ENCODE measurements at places on chromosomes 5 and 9. TPM values are rescaled to one million over a fixed set of nuclear protein-coding genes. Genes with fewer than 3 reads are reported as not detected.

DNA sequence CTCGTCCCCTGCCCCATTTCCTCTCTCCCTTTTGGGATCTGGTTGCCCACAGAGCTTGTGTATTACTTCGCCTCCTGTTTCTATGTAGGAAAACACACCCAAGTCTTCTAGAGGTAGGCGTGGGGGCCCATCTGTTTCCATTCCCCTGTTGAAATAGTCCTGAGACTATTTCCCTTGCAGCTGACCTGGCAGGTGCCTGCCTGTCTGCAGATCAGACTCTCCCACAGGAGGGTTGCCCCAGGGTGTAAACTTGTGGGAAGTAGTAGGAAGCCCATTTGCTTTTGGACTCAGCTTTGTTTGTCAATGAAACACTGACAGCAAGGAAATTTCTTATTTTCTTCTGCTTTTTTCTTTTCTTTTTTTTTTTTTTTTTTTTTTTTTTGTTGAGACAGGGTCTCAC lies 16.3 kb upstream of the GARNL3 start:
- no peak for DNase-seq

DNA sequence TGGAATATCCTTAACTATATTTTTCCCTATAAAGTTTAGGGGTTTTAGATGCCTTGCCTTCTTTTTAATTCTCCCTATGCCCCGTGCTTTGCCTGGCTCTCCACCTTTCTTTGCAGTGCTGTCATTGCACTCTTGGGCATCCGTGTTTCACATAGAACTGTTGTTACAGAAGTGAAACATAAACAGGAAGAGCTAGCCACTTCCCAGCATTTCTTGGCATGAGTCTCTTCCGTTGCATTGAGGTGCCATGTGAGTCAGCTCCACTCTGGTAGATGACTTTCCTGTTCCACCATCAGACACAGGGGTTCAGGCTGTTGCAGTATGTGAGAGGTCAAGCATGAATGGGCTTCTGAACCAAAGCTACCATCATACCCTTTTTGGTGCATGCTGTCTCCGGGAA lies 73.4 kb downstream of the ANGPTL2 start:
- peak; percentile 67 for DNase-seq

GRCh38 chr9:133682818-133683585 lies 46.8 kb downstream of the DBH start:
- DNase-seq = no peak

The GABRA1 gene
- total RNA-seq = 0.77 TPM

GRCh38 chr9:137240318-137240840 lies 708 bp upstream of the TUBB4B start:
- peak; percentile 54 for DNase-seq

- no peak for DNase-seq
Observed at GRCh38 chr5:124089578-124089977, 577.6 kb downstream of the CSNK1G3 start.

The TOPORS gene
- total RNA-seq = 18.2 TPM

The CMBL gene
- total RNA-seq = 11.2 TPM

DNA sequence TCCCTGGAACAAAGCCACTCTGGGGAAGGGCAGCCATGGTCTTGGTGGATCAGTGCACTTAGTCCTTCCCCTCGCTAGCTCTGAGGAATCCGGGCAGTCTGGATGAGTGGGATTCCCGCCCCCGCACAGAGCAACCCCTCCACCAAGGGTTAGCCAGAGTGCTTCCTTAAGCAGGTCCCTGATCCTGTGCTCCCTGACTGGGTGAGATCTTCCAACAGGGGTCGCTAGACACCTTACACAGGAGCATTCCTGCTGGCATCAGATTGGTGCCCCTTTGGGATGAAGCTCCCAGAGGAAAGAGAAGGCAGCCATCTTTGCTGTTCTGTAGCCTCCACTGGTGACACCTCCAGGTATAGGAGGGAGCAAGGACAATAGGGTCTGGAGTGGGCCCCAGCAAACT lies 228.8 kb downstream of the AP3B1 start:
- no peak for DNase-seq

The LRRC19 gene
- not detected for total RNA-seq

DNA sequence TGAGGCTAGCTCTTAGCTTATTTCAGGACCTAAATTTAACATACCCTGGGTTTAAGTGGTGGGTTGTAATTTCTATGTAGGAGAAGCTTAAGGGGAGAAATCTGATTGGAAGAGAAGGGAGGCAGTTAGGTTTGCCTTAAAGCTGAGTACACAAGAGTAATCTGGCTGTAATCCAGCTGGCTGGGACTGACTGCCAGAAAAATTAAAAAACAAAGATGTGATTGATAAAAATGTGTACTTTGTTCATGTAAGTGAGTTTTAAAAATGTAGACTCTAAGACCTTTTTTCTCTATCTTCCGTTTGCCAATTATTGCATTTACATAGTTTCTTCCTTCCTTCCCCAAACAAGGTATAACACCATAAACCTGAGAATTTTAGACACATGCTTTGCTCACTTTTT lies 17.5 kb upstream of the MSMP start:
- peak; percentile 46 for DNase-seq

DNA sequence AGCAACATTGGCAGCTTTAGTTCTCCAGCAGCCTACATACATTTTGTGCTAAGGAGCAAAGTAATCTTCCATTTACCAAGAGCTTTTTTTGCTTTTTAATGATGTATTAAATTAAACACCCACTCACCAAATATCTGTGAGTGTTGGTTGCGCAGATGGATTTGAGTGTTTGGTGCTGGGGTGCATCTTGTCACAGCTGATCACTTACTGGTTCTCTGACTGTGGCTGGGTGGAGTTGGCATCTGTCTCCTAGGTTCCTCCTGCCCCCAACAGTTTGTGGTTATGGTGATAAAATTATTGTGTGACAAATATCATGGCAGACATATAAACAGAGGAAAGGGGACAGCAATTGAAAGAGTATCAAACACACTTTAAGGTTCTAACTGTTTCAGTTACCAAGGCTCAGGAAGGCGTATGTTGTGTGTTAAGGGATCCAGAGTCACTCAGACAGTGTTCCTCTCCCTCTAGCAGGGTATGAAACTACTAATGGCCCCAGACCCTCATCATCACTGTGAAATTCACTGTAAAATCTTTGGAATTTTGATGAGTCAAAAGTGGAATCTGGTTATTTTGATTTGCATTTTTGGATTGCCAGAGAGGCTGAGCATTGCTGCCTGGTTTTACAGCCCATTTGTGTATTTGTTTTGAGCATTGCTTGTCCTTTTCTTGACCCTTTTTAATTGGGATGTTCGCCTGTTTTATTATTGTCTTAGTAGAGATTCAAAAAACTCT lies 81.7 kb downstream of the PDE8B start:
- DNase-seq = no peak

- DNase-seq = no peak
Observed at GRCh38 chr9:94807556-94807955, 81.1 kb downstream of the AOPEP start.

Measured in prostate gland (tissue), 2 donors.